ENCODE measurements at places on chromosomes 5 and 9. TPM values are rescaled to one million over a fixed set of nuclear protein-coding genes. Genes with fewer than 3 reads are reported as not detected.
A peak's percentile ranks its signal among the peaks of the same experiment; 100 is the strongest.

The CDKN2A gene
- total RNA-seq = 1.6 TPM

The OR1J2 gene
- total RNA-seq = not detected

The NPM1 gene
- total RNA-seq = 694 TPM

The PTGS1 gene
- 2.3 TPM for total RNA-seq

The DNAH5 gene
- 5.3 TPM for total RNA-seq

The PAEP gene
- total RNA-seq = not detected

The NUTM2F gene
- not detected for total RNA-seq

The ARL14EPL gene
- not detected for total RNA-seq

The FRMD3 gene
- 2.6 TPM for total RNA-seq

The C9orf50 gene
- not detected for total RNA-seq

The IL4 gene
- not detected for total RNA-seq

The RGS14 gene
- total RNA-seq = 7.2 TPM

The SREK1IP1 gene
- total RNA-seq = 13.6 TPM

- DNase-seq = peak; percentile 60
- no peaks in the 10 kb centered on the region for H3K27me3 ChIP-seq
- peak overlapping the region; percentile 5 for H3K27ac ChIP-seq
- no peaks in the 10 kb centered on the region for H3K36me3 ChIP-seq
- no peaks in the 10 kb centered on the region for H3K4me1 ChIP-seq
Observed at GRCh38 chr5:1004461-1005248, 3.9 kb upstream of the NKD2 start.

DNA sequence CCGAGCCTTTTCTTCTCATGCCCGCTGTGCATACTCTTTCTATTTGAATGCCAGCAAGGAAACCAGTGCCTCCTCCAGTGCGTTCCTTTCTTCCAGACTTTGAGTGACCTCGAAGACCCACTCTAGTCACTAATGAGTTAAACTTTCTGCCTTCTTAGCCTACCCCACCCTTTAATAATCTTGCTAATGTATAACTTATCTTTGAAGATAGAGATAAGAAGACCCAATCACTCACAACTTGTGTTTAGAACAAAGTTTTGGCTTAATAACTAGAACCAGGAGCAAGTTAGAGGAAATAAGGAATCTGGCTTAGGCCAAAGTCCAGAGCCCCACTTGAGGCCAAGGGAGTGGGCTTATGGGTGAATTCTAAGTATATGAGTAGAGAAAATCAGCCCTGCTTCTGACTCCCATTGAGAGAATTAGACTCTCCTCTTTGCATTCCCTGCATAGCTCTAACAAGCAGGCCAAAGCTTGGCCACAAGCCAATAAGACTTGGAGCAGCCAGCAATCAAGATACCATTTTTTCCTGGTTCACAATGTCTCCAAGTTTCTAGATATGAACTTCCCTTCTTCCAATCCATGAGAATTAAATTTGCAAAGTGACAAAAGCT, 181.5 kb upstream of the PIK3R1 start:
- H3K36me3 ChIP-seq = no peaks in the 10 kb centered on the region
- no peaks in the 10 kb centered on the region for H3K27me3 ChIP-seq
- H3K27ac ChIP-seq = no peak overlapping the region
- no peak overlapping the region for H3K4me3 ChIP-seq
- H3K4me1 ChIP-seq = peaks cover 8% of the 10 kb centered on the region

DNA sequence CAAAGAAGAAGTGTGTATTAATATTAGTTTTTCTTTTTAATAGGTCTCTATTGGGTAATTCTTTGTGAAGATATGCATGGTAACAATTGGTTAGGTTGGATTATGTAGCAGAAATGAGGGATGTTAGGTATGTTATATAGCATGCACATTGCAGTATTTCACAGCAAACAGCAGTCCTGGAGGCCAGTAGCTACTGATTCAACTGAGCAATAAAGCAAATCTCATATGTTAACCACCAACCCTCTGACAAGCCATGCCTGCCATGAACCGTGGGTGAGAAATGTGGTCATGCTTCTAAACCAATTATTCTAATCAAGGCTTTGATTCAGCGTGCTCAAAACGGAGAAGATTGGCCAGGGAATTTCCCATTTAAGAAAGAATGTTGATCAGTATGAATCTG, 313.0 kb upstream of the CDH6 start:
- no peak overlapping the region for H3K4me3 ChIP-seq
- H3K27me3 ChIP-seq = no peaks in the 10 kb centered on the region
- H3K4me1 ChIP-seq = no peaks in the 10 kb centered on the region
- no peak overlapping the region for H3K27ac ChIP-seq
- no peaks in the 10 kb centered on the region for H3K36me3 ChIP-seq

- no peak for DNase-seq
- no peaks in the 10 kb centered on the region for H3K27me3 ChIP-seq
- no peaks in the 10 kb centered on the region for H3K36me3 ChIP-seq
- no peak overlapping the region for H3K4me3 ChIP-seq
- peaks cover 27% of the 10 kb centered on the region for H3K4me1 ChIP-seq
Observed at GRCh38 chr5:172898218-172898842, 60.9 kb upstream of the RPL26L1 start.

DNA sequence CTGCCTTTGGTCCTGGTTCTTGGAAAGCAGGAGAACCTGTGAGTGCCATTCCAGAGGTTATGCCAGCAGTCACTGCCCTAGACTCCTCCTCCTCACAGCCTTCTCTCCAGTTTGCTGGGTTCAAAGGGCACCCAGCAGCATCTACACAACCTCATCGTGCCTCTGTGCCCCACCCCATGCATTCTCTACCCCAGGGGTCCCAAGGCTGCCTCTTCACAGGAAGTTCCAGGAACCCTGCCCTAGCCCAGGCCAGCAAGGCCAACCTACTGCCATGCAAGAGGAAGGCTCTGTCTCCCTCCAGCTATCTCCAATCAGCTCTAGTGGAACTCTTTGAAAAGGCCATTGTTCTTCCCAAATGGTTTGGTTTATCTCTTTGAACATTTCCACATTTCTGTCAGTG, 21.2 kb downstream of the ENC1 start:
- H3K4me3 ChIP-seq = no peak overlapping the region
- H3K4me1 ChIP-seq = no peaks in the 10 kb centered on the region

DNA sequence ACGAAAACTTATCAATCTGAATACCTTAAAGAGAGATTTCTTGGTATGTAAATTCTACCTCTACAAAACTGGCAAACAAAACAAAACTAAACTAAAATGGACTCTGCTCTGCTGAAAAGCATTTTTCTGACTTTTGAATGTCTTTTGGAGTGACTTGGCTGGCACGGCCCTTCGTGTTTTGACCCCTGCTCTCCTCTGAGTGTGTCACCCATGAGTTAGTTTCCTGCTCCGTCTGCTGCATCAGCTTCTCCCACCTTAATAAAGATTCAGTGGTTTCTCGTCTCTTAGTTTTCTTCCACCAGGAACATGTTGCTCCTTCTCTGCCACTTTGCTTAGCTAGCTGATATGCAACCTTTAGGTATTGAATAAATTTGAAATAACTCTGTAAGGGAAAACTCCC, 1084.0 kb upstream of the CDH18 start:
- no peaks in the 10 kb centered on the region for H3K27me3 ChIP-seq
- H3K27ac ChIP-seq = no peak overlapping the region
- no peaks in the 10 kb centered on the region for H3K36me3 ChIP-seq
- no peak overlapping the region for H3K4me3 ChIP-seq
- no peaks in the 10 kb centered on the region for H3K4me1 ChIP-seq

DNA sequence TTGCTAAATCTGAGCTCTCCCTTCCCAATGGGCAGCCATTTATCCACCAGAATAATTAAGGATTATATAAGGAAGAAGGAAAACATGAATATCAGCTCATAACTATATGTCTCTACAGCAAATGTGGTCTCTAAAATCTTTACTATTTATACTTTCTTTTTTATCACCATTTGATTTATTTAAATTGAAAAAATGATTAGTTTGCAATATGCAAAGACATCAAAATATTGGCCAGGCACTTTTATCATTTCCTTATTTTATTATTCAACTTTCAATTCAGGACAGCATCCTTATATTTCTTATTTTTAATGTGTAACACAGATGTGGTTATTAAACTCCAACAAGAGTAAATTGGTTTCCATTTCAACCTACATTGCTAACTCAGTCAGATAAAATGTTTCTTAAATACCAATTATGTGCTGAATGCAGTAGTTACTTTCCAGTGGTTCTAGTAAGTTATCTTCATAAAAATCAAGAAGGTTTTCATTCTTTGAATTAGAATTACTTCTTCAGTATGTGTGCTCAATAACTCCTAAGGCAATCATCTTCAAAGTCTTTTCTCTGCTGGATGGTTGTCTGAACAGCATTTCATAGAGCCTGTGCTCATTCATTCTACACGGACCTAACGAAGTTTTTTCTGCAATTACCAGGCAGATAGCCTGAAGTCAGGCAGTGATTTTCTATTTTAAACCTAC, 1148.0 kb downstream of the CDH12 start:
- H3K36me3 ChIP-seq = no peaks in the 10 kb centered on the region
- H3K27me3 ChIP-seq = no peaks in the 10 kb centered on the region
- no peak for DNase-seq

- H3K4me1 ChIP-seq = peaks cover 3% of the 10 kb centered on the region
- DNase-seq = no peak
- H3K36me3 ChIP-seq = no peaks in the 10 kb centered on the region
- H3K27ac ChIP-seq = no peak overlapping the region
- H3K4me3 ChIP-seq = no peak overlapping the region
Observed at GRCh38 chr9:128162215-128163026, 2.4 kb downstream of the BBLN start.

- H3K4me1 ChIP-seq = no peaks in the 10 kb centered on the region
- no peak for DNase-seq
- no peaks in the 10 kb centered on the region for H3K36me3 ChIP-seq
- no peak overlapping the region for H3K27ac ChIP-seq
Observed at GRCh38 chr5:118557251-118557661, 431.1 kb downstream of the DTWD2 start.

GRCh38 chr5:67897431-67897830, 318.1 kb upstream of the PIK3R1 start:
- H3K4me3 ChIP-seq = no peak overlapping the region
- no peak for DNase-seq
- H3K36me3 ChIP-seq = no peaks in the 10 kb centered on the region
- no peaks in the 10 kb centered on the region for H3K27me3 ChIP-seq
- no peak overlapping the region for H3K27ac ChIP-seq

- DNase-seq = no peak
- no peak overlapping the region for H3K4me3 ChIP-seq
- H3K36me3 ChIP-seq = no peaks in the 10 kb centered on the region
- no peaks in the 10 kb centered on the region for H3K4me1 ChIP-seq
- no peaks in the 10 kb centered on the region for H3K27me3 ChIP-seq
- H3K27ac ChIP-seq = no peak overlapping the region
Observed at GRCh38 chr9:87742813-87743428, 17.0 kb downstream of the CTSL start.

DNA sequence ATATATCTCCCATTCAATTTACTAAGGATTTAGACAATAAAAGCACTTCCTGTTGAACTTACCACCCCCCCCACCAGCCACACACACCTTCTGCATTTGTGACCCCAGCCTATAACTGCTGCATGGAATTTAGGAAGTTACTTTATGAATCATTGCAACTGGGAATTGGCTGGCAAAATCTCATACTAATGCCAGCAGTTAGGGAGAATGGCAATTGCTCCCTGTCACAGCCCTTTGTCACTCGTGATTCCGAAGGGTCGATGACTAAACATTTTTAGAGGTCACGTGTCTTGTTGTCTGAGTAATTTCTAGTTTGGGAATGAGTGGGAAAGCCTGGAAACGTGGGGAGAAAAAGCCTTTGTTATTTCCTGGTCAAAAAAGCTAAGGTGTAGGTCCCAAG, 46.6 kb upstream of the PCA3 start:
- no peak overlapping the region for H3K27ac ChIP-seq
- no peaks in the 10 kb centered on the region for H3K36me3 ChIP-seq
- no peaks in the 10 kb centered on the region for H3K4me1 ChIP-seq
- H3K27me3 ChIP-seq = no peaks in the 10 kb centered on the region
- DNase-seq = no peak
- no peak overlapping the region for H3K4me3 ChIP-seq

GRCh38 chr5:153998768-153999167, 39.9 kb downstream of the FAM114A2 start:
- no peak overlapping the region for H3K4me3 ChIP-seq
- DNase-seq = no peak
- H3K27ac ChIP-seq = no peak overlapping the region
- no peaks in the 10 kb centered on the region for H3K27me3 ChIP-seq
- H3K36me3 ChIP-seq = no peaks in the 10 kb centered on the region
- H3K4me1 ChIP-seq = no peaks in the 10 kb centered on the region

GRCh38 chr9:33638391-33638915, 114.4 kb downstream of the ANKRD18B start:
- H3K27me3 ChIP-seq = no peaks in the 10 kb centered on the region
- no peaks in the 10 kb centered on the region for H3K4me1 ChIP-seq
- H3K36me3 ChIP-seq = no peaks in the 10 kb centered on the region
- H3K27ac ChIP-seq = no peak overlapping the region
- no peak overlapping the region for H3K4me3 ChIP-seq

DNA sequence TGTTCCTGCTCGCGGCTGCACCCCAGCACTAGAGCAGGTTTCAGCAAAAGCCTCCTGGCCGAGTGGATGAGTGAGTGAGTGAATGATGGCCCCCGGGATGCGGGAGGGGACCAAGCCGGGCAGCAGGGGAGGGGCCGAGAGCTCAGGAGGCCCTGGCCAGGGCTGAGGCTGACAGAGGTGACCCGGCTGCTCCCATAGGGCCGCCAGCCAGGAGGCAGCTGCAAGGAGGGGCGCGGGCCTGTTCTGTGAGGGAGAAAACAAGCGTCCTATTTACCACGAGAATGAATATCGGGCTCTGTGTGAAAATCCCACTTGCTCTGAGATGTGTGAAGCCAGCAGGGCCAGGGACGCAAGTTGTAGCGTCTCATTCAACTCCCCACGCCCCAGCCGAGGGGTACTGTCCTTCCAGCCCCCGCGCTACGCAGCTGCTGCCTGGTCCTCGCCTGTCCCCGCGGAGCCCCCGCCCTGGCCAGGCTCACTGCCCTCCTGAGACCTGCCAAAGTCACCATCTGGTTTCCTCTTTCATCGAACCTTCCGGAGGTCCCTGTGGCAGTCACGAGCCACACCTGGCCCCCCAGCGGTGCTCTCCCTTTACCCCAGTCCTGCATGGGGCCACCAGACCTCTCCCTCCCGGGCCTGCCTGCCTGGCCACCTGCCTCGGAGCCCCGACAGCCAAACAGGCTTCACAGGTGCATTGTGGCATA, 38.8 kb downstream of the RASGEF1C start:
- H3K4me3 ChIP-seq = no peak overlapping the region
- DNase-seq = no peak
- H3K27ac ChIP-seq = no peak overlapping the region
- no peaks in the 10 kb centered on the region for H3K27me3 ChIP-seq

- DNase-seq = no peak
- no peak overlapping the region for H3K4me3 ChIP-seq
- no peak overlapping the region for H3K27ac ChIP-seq
- H3K27me3 ChIP-seq = no peaks in the 10 kb centered on the region
- no peaks in the 10 kb centered on the region for H3K4me1 ChIP-seq
Observed at GRCh38 chr9:125910286-125910685, 163.1 kb downstream of the PBX3 start.

DNA sequence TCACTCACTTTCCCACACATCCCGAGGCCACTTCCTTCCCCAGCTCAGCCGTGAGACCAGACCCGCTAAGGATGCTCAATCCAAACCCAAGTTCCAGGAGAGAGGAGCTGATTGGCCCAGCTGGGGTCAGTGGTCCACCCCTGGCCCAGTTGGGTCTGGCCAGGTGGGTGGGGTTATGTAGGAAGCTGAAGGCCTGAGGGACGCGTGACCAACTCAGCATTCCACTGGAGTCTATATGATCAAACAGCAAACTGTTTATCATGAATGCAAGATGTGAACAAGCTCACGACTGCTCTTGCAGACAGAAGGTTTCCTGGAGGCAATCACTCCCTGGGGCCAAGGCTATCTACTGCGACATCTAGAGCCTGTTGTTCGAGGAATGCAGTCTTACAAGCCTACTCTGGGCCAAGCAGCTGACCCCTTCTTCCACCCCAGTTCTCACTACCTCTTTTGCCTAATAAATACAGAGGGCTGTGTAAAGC, 4.9 kb upstream of the RAPGEF1 start:
- no peaks in the 10 kb centered on the region for H3K27me3 ChIP-seq
- H3K27ac ChIP-seq = peak overlapping the region; percentile 27
- H3K36me3 ChIP-seq = no peaks in the 10 kb centered on the region
- H3K4me1 ChIP-seq = peaks cover 4% of the 10 kb centered on the region
- DNase-seq = peak; percentile 61
- H3K4me3 ChIP-seq = no peak overlapping the region

Measured in pancreas (tissue), 10 donors.